ENCODE measurements at places on chromosomes 5 and 9.

- no peak for DNase-seq
These were observed 9.1 kb downstream of the NDFIP1 start for GRCh38 chr5:142117579-142118151.

- no peak for DNase-seq
These were observed 176.6 kb downstream of the ARHGAP26 start for GRCh38 chr5:142946547-142947426.

DNA sequence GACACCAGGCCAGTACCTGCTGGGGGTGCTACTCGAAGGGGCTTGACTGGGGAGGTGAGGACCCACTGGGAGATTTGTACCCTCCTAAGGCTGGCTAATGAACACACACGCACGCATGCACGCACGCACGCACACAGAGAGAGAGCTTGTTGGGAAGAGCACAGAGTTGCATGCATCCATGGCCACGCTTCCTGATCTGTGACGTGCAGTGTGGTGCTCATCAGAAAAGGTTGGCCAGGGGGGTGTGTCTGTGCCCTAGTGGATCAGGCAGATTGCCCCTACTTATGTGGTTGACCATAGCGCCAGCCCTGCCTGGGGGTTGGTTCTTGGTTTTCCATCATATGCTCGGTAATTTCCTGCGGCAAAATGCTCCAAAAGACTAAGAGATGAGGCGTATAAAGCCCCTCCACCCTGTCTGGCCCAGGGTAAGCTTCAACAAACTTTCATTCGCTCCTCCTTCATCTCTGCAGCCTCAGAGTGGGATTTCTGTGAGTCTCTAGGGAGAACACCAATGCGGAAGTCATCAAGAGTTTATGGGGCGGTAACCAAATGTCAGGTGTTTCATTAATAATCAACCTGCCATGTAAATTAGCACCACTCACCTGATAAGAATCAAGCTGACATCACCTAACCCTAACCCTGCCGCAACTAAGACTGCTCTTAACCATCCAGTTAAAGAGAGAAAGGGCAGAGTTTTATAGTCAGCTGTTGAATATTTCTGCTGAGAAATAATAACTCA lies 8.0 kb upstream of the GFI1B start:
- DNase-seq, result no peak

DNA sequence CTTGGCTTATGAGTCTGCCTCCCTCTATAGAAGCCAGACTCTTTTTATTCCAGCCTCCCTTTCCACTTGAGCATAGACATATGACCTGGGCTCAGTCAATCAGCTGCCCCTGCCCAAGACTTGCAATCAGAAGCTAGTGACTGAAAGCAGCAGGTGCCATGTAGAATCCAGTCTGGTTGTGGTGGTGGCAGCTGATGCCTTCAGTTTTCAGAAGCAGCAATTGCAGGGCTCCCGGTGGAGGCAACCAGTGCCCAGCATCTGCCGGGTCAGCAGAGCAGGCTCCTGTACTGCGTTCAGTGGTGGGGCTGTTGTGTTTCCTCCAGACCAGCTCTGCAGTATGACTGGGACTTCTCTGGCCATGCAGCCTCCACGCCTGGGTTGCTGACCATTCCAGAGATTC lies 53.9 kb upstream of the PALM2AKAP2 start:
- no peak for DNase-seq

GRCh38 chr5:159345336-159345735 lies 15.0 kb upstream of the IL12B start:
- DNase-seq, result no peak

- DNase-seq, result no peak
These were observed 132.2 kb downstream of the ARL15 start for GRCh38 chr5:54178207-54178606.

- DNase-seq, result no peak
These were observed 12.7 kb downstream of the CNTFR start for GRCh38 chr9:34576597-34577399.

GRCh38 chr9:21969951-21970799 lies 24.0 kb downstream of the CDKN2A start:
- DNase-seq, result no peak

GRCh38 chr5:60522292-60522905 lies 177.6 kb downstream of the DEPDC1B start:
- no peak for DNase-seq

GRCh38 chr9:74951107-74951720 lies 1.5 kb downstream of the C9orf40 start:
- no peak for DNase-seq
